ENCODE measurements at places on chromosomes 12 and 14. TPM values are rescaled to one million over a fixed set of nuclear protein-coding genes. Genes with fewer than 3 reads are reported as not detected.

DNA sequence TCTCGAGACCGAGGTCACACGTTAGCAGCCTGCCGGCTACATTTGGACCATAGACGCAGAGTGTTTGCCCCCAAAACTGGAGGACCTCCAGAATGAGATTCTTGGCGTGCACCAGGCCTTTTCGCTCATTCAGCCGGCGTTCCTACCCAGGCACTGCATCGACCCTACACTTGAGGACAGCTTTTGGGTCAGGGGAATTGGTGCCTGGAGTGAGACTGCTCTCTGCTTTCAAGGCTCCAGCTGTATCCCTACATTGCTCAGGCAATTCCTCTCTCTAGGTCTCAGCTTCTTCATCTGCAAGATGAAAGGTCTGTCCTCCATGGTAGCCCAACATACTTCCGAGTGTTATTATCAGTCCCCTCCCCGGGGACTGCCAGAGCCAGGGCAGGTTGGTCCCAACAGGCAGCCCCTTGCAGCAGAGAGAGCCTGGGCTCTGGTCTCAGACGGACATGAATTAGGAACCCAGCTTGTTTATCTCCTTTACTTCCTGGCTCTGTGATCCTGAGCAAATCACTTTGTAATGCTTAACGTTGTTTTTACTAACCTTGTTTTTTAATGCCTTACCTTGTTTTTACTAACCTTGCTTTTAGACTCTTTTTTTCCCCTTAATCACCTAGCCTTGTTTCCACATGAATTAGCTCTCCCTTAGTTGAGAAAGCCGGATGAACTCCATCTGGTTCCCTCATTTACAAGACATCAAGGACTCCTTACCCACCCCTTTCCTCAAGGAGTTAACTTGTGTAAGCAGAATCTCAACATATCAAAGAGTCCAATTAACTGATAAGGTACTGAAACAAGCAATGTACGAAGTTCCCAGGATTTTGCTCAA, 892 bp downstream of the TCHP start:
- DNase-seq: no peak

- no peak for DNase-seq
Observed at GRCh38 chr14:86973177-86973576, 1019.8 kb downstream of the GALC start.

GRCh38 chr12:6827982-6828780, at the start of gene P3H3:
Gene P3H3, plus strand, starts transcription at chr12:6828407. Its CDS starts 34 bp downstream, at chr12:6828441.
- no peak for DNase-seq

DNA sequence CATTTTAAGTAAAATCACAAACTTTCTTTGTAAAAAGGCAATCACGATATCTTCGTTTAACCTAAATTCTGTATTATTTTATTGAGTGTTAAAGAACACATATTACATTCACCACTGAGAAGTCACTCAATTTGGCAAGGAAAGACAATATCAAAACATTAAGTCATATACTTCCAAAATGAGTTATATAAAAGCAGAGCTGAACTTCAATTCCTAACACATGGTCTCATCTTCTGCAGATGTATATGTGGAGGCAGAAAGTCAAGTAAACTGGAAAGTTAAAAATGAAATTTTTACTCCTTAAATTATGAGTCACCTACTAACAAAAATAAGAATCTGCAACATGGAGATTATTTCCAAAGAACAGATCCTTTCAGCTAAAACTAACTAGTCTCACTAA, 28.7 kb downstream of the BMAL2 start:
- DNase-seq: no peak

- no peak for DNase-seq
Observed at GRCh38 chr12:12127304-12127703, 56.6 kb downstream of the BCL2L14 start.

GRCh38 chr12:49972641-49973360, at the start of gene AQP6:
Gene AQP6, plus strand, starts transcription at chr12:49972947. Its CDS starts 227 bp downstream, at chr12:49973174.
- DNase-seq: no peak

GRCh38 chr12:64194333-64195149, 27.6 kb downstream of the KICS2 start:
- no peak for DNase-seq

DNA sequence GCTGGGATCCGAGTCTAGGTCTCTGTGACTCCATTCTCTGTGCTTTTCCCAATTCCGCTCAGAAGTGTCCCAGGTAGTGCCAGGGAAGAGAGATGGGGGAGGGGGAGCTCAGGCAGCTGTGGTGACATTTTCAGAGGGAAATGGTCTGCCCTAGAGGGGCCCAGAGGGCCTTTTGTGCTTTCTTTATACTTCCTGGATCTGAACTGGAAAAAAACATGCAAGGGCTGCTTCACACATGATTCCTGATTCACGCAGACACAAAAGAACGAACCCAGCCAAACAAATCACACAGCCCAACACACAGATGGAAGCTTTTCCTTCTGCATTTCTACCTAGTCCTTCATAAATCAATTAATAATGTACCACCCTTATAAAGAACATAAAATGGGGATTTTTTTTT, 26.5 kb downstream of the GPR68 start:
- DNase-seq: no peak

GRCh38 chr12:48291511-48291910, 59.2 kb downstream of the ZNF641 start:
- no peak for DNase-seq

- DNase-seq: no peak
Observed at GRCh38 chr12:98374007-98374406, 141.4 kb upstream of the TMPO start.

- DNase-seq: no peak
Observed at GRCh38 chr12:113203852-113204760, 17.2 kb upstream of the TPCN1 start.

- DNase-seq: no peak
Observed at GRCh38 chr14:28297559-28297958, 469.0 kb upstream of the FOXG1 start.

DNA sequence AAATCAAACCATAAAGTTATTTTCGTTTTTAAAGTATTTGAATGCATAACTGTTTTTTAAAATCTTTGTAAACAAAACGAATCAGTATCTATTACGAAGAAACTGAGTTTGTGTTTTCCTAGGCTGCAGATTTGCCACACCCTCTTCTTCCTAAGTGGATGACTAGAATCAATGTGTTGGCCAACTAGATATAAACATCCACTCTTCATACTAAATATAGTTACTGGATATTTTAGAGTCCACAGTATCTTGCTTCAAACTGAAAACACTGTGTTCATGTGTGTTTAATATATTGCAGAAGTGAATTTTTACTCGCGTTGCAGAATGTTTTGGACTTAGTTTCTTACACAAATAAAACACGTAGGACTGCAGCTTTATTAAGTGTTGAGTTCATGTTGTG, 63.2 kb downstream of the KLHL28 start:
- no peak for DNase-seq

DNA sequence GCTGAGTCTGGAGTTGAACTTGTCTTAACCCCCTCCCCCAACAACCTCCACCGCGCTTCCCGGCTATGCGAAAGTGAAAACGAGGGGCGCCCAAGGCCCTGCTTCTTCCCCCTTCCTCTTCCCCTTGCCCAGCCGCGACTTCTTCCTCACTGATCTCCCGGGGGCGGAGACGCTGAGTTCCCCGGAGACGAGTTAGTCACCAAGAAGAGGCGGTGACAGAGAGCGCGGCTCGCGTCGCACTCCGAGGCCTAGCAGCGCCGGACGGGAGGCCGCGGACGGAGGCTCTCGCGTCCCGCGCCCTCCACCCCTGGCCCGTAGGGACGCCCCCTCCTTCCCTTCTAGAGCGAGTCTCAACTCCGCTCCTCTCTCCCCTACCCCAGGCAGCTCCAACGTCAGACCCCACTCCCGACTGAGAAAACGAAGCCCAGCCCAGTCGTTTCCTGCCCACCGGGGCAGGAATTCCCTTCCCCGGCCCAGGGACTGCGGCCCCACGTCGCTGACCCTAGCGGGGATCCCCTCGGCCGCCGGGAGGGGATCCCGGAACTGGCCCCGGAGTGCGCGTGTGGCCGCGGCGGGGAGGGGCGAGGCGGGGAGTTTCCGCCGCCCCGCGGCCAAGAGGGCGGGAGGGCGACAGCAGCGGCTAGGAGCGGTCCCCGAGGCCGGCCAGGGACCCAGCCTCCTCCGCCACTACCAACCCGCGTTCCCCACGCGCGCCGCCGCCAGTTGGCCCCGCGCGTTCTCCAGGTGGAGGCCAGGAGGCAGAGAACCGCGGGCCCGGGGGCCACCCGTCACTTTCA, 1.4 kb downstream of the BAZ1A start:
- DNase-seq: no peak

DNA sequence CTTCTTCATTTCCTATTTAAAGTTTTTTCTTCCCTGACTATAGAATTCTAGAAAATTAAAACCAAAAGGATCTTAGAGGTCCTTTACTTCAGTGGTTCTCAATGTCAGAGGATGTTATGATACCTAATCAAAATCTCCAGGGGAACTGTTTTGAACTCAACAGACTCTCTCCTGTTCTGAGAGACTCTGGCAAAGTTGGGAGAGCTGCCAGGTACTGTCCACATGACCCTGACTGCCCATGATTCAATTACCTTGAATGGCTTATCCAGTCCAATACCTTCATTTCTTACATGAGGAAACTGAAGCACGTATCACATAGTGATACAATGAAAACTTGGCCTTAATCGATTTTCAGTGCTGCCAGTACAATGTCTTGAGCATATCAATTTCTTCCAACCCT, 16.6 kb downstream of the ALKBH1 start:
- no peak for DNase-seq

DNA sequence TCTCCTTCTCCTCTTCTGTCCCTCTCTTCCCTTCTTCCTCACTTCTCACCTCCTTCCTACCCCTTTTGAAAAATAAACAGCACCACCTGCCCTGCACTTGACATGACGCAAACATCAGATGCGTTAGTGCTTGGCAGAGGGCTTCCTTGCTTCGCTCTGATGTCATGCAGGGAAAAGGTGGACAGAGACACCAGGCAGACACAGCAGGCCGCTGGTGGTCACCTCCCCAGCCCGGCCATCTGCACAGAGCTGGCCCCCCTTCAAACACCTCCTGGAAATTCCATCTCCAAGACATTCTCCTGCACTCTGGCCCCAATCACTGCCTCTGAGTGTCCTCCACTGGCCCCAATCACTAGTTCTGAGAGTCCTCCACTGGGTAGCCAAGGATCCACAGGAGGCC, 353.6 kb downstream of the MED13L start:
- no peak for DNase-seq

DNA sequence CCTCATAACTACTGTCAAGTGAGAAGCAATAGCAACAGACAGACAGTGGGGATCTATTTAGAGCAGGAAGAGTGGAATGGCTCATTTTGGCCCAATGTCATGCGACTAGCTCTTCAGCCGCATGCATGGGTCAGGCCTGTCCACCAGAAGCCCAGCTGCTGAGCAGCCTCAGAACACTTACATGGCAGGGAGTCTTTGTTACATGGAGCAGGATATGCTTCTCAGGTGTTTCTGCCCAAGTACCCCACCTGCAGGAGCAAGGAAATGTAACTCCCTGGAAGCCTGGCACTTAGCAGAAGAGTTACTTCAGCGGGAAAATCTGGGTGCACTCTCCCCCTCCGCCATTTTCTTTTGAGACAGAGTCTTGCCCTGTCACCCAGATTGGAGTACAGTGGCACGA, 73.5 kb upstream of the ARHGAP5 start:
- no peak for DNase-seq

GRCh38 chr12:109625131-109625559, 51.6 kb downstream of the MVK start:
- DNase-seq: no peak

- DNase-seq: no peak
Observed at GRCh38 chr12:30754383-30754749, 385 bp downstream of the CAPRIN2 start.

- DNase-seq: no peak
Observed at GRCh38 chr14:26463136-26463535, 134.7 kb downstream of the NOVA1 start.

DNA sequence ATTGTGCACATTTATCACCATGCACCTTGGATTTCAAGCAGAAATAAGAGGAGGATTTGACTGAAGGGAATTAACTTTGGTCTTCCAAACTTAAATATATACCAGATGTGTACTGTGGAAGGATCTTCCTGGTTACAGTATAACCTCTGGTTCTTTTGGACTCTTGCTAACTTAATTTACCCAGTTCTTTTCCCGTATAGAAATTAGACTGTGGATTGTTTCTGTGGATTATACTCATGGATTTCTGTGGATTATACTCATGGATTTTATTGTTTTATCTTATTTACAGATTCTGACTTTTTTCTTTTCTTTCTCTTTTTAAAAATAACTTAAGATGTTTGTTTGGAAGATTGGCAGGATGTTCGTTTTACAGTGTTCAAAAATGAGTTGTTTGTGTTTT, 215.3 kb downstream of the RAD51B start:
- DNase-seq: no peak

GRCh38 chr14:69815556-69815955, 18.5 kb upstream of the SLC10A1 start:
- DNase-seq: no peak

DNA sequence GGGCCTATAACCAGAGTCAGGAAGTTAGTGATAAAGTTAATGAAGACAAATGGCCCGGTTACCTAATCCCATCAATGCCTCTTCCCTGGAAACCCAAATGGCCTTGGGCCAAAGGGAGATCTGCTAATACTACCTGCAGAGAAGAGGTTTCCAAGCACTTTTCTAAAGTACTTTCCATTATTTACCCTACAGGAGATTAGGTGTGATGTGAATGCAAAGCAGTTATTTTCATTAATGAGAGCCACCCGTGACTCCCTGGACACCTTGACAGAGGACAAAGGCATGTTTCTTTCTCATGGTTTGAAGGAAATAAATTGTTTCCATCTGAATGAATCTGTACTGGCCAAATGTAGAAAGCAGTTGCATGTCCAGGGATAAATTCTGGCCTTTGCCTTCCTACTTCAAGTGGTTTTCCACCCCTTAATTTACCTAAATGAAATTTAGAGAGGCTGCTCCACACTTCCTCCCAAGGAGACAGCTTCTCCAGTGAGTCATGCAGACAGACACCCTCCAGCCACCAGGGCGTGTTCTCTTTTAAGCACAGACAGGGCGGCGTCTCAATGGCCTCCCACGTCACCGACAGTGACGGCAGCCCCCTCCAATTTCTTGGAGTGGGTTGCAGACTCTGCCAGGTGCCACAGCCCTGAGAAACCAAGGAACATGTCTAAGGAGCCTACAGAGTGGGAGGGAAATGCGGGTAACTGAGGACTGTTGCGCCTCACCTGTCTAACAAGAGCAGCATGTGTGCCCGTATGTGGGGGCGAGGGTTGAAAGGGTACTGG, 43.9 kb upstream of the GNPNAT1 start:
- DNase-seq: no peak

Gene VSX2
- total RNA-seq: not detected

Gene SCN8A
- total RNA-seq: 30.7 TPM

Gene MEG3
- total RNA-seq: 0.86 TPM

Gene AVPR1A
- not detected for total RNA-seq

Gene DDN
- total RNA-seq: 0.26 TPM

Gene GATC
- total RNA-seq: 24.7 TPM

Gene C12orf54
- not detected for total RNA-seq

Gene ANG
- total RNA-seq: 6.9 TPM

Gene TMEM117
- 2.6 TPM for total RNA-seq

Gene ACSS3
- total RNA-seq: not detected

All from pulmonary artery endothelial cell (primary cell).